ENCODE measurements at places on chromosomes 6 and 20. TPM values are rescaled to one million over a fixed set of nuclear protein-coding genes. Genes with fewer than 3 reads are reported as not detected.

Gene CST1
- not detected for total RNA-seq

Gene C6orf58
- total RNA-seq: not detected

Gene NNAT
- total RNA-seq: not detected

Gene C20orf202
- not detected for total RNA-seq

DNA sequence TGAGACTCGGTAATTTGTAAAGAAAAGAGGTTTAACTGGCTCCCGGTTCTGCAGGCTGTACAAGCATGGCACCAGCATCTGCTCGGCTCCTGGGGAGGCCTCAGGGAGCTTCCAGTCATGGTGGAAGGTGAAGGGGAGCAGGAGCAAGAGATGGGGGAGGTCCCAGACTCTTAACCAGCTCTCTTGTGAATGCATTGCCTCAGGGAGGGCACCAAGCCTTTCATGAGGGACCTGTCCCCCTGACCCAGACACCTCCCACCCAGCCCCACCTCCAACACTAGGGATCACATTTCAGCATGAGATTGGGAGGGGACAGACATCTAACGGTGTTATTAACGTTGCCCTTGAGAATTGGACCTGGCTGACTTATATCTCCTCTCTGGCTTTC, 68.6 kb downstream of the PTPN1 start:
- no peak for DNase-seq
- H3K36me3 ChIP-seq: peaks cover 58% of the 10 kb centered on the region
- no peaks in the 10 kb centered on the region for H3K27me3 ChIP-seq
- H3K4me3 ChIP-seq: no peak overlapping the region

DNA sequence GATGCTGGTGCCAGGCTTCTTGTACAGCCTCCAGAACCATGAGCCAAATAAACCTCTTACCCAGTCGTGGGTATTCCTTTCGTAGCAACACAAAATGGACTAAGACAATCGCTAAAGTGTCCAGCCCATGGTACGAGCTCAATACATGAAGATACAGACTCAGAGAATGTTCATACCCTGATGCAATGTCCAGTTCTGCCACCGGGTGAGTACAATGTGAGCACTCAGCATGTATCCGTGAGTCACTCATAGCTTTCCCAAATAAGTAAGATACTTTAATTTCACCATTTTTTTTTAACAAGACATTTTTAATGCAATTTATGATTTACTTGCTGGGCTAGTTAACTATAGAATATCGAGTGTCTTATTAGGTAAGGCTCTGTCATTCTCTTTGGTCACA, 26.7 kb upstream of the PDE10A start:
- H3K27me3 ChIP-seq: peaks cover 2% of the 10 kb centered on the region
- no peak overlapping the region for H3K27ac ChIP-seq
- H3K4me3 ChIP-seq: no peak overlapping the region
- no peaks in the 10 kb centered on the region for H3K4me1 ChIP-seq

- no peaks in the 10 kb centered on the region for H3K4me1 ChIP-seq
- no peaks in the 10 kb centered on the region for H3K36me3 ChIP-seq
- peaks cover 5% of the 10 kb centered on the region for H3K27me3 ChIP-seq
- H3K4me3 ChIP-seq: no peak overlapping the region
- no peak overlapping the region for H3K27ac ChIP-seq
Observed at GRCh38 chr6:109879521-109879920, 98.6 kb upstream of the GPR6 start.

- no peaks in the 10 kb centered on the region for H3K36me3 ChIP-seq
- H3K4me1 ChIP-seq: peaks cover 4% of the 10 kb centered on the region
Observed at GRCh38 chr20:57346477-57346876, 4.6 kb upstream of the RAE1 start.

DNA sequence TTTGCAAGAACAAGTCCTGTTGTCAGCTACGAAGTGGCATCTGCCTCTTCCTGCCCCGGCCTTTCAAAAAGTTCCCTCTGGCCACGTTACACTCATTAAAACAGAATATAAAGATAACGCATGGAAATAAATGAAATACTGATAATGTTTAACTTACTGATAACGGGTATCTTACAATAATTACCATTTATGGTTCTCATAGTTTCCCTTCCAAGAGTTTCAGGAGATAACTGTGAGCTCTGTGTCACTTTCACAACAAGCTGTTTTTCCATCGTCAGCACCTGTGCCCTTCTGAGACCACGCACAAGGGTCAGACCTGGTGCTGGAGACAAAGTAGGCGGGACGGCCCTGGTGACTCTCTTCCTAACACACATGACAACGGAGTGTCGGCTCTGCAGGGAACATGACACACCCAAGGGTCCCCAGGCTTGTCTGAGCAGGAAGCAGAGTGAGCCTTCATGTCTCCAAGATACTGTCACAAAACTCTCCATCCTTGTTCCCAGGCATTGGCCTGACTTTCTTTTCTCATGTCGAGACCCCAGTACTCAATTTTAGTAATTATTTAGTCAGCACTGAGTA, 86.2 kb upstream of the THBS2 start:
- DNase-seq: no peak
- peaks cover 4% of the 10 kb centered on the region for H3K27me3 ChIP-seq
- no peak overlapping the region for H3K4me3 ChIP-seq

DNA sequence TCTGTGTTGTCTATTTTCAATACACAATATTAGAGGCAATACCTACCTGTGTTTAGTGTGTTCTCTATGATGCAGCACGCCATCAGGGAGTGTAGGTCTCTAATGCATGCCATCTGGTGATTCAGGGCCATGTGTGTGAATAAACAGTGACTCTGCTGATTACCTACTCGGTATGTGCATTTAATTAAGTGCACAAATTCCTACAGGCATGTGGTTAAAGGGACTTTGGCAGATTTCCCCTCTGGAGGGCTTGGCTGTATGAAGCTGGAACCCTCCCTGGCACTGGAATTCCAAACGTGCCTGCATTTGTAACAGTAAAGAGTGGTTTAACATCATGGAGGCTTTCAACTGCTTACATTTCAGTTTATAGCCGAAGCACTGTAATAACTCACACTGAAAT, 401.5 kb upstream of the SASH1 start:
- no peaks in the 10 kb centered on the region for H3K4me1 ChIP-seq
- no peak overlapping the region for H3K4me3 ChIP-seq
- H3K36me3 ChIP-seq: no peaks in the 10 kb centered on the region
- DNase-seq: no peak
- no peaks in the 10 kb centered on the region for H3K27me3 ChIP-seq

- H3K4me1 ChIP-seq: peaks cover 28% of the 10 kb centered on the region
- peak overlapping the region; percentile 61 for H3K27ac ChIP-seq
- peak overlapping the region; percentile 66 for H3K4me3 ChIP-seq
- H3K36me3 ChIP-seq: peaks cover 2% of the 10 kb centered on the region
- H3K27me3 ChIP-seq: peaks cover 43% of the 10 kb centered on the region
- peak; percentile 95 for DNase-seq
Observed at GRCh38 chr20:63009988-63010769, 3.4 kb upstream of the BHLHE23 start.

DNA sequence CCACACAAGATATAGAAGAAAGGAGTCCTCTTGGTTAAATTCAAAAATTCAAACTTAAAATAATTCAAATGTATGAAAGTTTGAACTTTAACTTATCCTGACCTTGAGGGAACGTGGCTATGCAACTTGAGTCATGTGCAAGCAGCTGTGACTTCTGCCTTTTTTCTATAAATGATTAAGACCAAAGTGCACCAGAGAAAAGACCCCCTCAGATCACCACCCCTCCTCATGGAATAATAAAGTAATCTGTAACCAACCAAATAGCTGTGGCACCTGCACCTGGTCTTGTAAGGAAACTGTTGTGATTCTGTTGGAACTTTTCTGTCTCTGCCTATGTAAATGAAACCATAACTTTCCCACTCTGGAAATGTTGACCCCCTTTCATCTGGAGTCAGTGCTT, 141.1 kb upstream of the GGTLC1 start:
- no peak overlapping the region for H3K4me3 ChIP-seq
- no peak overlapping the region for H3K27ac ChIP-seq
- no peaks in the 10 kb centered on the region for H3K27me3 ChIP-seq
- peaks cover 8% of the 10 kb centered on the region for H3K4me1 ChIP-seq
- H3K36me3 ChIP-seq: no peaks in the 10 kb centered on the region

DNA sequence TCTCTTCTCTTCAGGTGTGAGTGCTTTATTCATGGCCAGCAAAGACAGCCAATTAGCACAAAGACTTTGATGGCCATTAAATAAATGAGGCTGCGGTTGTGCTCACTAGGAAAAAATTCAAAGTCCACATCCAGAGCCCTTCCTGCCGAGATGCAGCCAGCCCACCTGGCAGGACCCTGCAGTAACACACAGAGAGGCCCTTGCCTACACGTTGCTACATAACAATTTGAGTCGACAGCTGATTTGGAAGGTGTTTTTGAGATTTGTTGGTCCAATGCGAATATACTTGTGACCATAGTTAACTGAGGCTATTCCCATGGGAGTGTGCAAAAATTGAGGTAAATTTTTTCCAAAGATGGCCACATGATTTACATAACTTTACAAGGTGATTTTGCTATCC, 605.4 kb upstream of the HTR1E start:
- H3K36me3 ChIP-seq: no peaks in the 10 kb centered on the region
- H3K27ac ChIP-seq: no peak overlapping the region
- no peak overlapping the region for H3K4me3 ChIP-seq
- DNase-seq: no peak

DNA sequence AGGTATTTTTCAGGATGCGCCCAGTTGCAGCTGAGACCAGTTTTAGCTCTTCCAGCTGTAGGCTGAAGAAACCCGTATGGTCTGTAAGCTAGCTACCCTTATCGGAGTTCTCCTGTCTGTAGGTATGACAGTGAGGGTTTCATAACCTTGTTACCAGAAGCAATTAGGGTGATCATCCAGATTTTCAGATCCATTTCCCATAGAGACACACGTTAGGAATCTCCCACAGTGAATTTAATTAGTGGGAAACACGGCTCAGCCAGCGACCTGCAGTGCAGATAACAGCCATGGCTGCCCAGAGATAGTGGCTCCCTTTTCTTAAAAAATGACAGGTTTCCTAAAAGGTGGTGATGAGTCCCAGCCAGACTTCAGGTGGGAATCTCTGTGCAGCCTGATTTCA, 111.1 kb downstream of the BTBD3 start:
- no peaks in the 10 kb centered on the region for H3K36me3 ChIP-seq
- H3K4me3 ChIP-seq: no peak overlapping the region
- no peaks in the 10 kb centered on the region for H3K4me1 ChIP-seq
- H3K27ac ChIP-seq: no peak overlapping the region
- no peaks in the 10 kb centered on the region for H3K27me3 ChIP-seq
